SHP77 treated with DMSO at 0.1 percent for 48 hours (cell line): ENCODE measurements at places on chromosomes 3 and 15.
A peak's percentile ranks its signal among the peaks of the same experiment; 100 is the strongest.

DNA sequence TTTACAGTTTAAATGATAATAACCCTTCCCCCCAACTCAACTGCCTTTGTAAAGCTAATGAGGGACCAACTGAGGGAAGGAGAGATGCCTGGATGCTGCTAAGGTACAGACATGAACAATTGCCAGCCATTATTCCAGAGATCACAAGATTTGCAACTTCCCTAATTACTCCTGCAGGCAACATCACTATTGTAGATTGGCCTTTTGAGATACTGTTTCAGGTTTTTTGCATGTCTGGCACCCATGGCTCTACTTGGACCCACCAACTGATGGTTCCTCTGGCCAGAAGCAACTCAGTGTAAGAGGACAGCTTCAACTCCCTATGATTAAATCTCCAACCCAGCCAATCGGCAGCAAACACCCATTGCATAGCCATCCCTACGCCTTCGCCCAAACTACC is 478.7 kb downstream of the FHIT start:
- DNase-seq = no peak

- no peak for DNase-seq
Measured at GRCh38 chr3:115788921-115789470, 165.7 kb downstream of the GAP43 start.

DNA sequence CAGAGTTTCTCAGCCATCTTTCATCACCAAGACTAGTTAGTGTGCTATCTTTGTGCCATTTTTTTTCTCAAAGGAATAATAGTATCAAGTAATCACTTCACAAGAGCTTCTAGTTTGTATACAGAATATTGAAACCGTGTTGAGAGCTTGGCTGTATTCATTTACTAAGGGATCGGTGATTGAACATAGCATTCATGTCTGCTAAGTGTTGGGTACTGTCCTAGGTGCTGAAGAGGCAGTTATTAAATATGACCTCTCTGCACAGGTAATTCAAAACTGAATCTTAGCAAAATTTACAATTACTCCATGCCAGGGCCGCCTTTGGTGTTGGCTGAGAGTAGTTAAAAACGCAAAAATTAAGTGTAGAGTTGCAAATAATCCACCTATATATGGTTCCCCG is 355.3 kb upstream of the RORA start:
- DNase-seq = no peak

- DNase-seq = no peak
Measured at GRCh38 chr3:62373714-62374333, 474 bp upstream of the FEZF2 start.

DNA sequence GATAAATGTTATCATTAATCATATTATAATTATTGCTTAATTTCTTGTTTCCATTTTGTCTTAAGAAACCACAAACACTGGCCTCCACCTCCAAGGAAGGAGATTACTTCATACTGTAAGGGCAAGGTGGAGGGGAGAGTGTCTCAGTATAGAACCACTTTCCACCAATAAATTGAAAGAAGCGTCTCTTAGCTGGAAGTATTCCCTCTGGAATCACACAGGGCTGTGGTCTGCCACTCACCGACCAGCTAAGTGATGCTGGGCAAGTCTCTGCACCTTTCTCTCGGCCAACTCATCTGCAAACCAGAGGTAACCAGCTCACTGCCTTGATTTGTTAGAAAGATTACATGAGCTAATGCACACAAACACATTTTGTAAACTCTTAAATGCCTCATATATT is 63.1 kb downstream of the EIF4E3 start:
- no peak for DNase-seq

GRCh38 chr3:27669591-27669990 is 52.5 kb downstream of the EOMES start:
- no peak for DNase-seq

DNA sequence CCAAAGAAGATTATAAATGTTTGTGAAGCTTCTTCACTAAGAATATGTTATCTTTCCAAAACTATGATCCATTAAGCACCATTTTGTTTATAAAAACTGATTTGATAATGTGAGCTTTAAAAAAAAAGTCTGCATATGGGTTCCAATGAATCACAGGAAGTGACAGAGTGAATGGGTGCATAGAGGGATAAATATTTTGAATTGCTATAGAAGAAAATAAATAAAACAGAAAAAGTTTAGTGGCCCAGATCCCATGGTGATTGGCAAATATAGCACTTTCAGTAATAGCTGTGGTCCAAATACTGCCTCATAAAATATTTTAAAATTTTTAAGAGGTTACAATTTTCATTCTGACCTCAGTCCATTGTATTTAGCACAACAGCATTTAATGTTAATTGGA is 19.2 kb downstream of the CPA3 start:
- DNase-seq = no peak

- no peak for DNase-seq
Measured at GRCh38 chr3:152151216-152151876, 117.4 kb upstream of the MBNL1 start.

DNA sequence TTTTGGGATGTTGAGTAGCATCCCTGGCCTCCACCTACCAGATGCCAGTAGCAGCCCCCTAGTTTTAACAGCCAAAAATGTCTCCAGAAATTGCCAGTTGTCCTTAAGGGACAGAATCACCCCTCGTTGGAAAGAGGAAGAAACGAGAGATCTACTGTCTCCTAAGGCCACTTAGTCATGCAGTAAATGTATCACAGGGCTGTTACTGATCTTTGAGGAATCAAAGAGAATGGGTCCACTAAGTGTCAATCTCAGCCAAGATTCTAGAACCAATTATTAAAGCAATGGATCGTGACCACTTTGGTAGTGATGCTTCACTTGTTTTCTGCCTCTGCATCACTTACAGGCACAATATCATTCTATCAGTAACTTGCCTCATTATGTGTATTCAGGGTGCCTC is 26.4 kb downstream of the POLG start:
- no peak for DNase-seq

DNA sequence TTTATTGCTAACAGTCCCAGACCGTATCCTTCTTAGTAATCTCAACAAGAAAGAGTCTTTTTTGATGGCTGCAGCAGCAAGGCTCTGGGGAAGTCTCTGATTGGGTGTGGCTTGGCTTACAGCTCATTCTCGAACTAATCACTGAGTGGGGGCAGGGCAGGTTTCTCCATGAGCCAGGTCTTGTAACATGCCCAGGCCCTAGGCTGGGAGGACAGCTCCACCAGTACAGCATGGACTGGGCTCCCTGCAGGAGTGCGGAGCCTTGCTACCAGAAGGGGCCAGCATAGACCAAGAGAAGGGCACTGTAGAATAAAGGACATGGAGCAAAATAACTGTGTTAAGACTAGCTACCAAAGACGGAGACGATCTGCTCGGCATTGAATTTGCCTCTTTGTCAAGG is 7.2 kb downstream of the CD276 start:
- DNase-seq = no peak

DNA sequence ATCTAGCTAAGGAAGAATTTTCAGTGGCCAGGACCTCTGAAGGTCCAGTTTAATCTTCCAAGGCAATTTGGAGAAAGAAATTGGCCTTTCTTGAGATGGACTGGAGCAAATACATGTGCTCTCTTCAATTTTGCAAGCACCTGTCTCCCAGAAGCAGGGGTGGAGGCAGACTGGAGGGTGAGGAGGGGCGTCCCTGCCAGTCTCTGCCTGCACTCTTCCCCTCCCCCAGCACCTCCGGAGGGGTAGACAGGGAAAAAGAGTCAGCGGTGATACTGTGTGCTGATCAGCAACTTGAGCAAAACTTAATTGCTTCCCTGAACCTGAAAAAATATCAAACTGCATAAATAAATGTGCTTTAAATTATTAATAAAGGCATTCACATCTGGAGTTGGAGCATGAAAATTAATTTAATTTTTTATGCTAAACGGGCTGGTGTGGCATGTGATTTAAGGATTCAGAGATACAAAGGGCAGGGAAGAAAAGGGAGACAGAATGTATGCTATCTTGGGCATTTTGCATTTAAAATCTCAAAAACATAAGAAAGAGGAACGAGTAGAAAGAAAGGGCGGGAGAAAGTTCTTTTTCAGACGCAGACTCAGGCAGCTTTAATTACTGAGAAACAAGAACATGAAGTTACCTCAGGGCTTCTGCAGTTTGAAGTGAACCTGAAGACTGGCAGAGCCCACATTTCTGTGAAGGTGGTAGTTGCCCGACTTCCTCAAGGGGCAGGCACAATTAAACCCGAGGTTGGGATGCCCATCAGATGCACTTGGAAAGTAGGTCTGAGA is 319.7 kb downstream of the UACA start:
- no peak for DNase-seq

GRCh38 chr3:126927846-126928245 is 55.1 kb upstream of the PLXNA1 start:
- DNase-seq = no peak

DNA sequence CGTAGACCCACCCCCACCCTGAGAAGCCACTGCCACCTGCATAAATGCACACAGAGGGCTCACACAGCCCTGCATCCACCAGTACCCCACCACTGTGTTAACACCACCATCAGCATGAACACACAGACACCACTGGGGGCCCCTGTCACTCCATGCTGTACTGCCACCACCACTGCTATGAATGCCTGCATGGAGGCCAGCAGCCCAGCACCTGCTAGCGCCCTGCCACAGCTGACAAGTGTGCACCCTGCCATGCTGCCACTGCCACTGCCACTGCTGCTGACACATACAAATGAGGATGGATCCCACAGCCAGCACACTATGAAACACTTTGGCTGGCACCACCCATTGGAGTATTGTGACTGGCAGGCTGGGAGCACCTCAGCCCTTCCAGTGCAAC is 361.0 kb downstream of the TAFA4 start:
- no peak for DNase-seq

DNA sequence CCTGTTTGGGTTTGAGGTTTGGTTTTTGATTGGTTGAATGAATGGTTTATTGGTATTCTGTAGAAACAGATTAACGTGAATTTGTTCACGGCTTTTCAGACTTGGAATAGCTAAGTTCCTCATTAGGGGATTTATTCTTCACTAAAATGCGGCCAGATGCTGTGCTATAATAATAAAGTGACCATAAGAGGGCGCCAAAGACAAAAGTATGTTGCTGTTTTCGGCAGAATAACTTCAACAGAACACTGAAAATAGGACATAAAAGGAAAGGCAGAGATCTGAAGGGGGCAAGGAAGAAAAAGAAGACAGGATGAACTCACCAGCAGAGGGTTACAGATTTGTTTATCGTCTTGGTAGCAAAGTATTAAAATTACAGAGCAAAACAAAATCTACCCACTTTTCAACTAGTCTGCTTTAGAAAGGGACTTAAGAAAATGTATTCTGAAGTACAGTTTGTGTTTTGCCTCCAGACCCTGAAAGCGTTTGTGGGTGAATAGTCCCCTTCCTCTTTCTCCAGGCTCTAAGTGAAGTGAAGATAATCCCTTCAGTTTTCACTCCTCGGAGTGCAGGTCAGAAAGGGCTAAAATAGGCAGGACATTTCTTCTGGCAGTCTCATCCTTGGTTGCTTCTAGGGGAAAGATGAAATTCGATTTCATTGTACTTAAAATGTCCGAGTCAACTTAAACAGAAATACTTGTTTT is 147.6 kb downstream of the IL20RB start:
- peak; percentile 20 for DNase-seq

- DNase-seq = no peak
Measured at GRCh38 chr15:88040516-88040915, 216.0 kb downstream of the NTRK3 start.

GRCh38 chr3:88611826-88612326 is 462.1 kb downstream of the C3orf38 start:
- DNase-seq = peak; percentile 46

DNA sequence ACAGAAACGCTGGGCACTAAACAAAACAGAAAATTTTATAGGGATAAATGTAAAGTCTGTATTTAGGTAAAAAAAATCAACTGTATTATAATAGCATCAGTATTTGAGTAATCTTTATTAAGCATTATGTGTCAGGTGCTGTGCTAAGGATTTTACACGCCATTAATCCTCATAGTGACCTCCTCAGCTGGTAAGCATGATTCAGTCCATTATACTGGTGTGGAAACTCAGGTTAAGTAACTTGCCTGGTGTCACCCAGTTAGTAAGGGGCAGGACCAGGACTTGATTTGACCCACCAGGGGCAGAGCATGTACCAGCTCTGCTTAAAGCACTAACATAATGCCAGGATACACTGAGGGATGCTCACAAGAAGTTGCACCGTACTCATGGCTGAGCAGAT is 4.8 kb downstream of the MYO5C start:
- no peak for DNase-seq

GRCh38 chr3:11774296-11774877 is 72.3 kb downstream of the TAMM41 start:
- DNase-seq = peak; percentile 42

- no peak for DNase-seq
Measured at GRCh38 chr15:83973816-83974215, 261.8 kb upstream of the GOLGA6L4 start.

GRCh38 chr3:46693892-46694226 is 380 bp upstream of the ALS2CL start:
- no peak for DNase-seq

DNA sequence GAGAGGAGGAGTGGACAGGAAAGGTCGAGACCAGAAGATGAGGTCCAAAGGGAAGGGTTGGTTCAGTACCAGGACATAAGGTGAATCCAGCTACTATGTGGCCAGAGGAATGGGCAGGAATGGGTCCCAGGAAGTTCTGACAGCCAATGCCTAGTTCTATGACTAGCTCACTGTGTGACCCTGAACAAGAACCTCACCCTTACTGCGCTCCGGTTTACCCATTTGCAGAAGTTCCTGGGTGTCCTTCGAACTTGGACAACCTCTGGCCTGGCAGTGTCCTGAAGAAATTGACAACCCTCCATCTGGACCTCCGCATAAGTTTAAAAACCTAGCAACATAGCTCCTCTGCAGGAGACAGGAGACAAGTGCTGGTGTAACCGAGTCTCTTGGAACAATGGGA is 12.2 kb upstream of the PSTPIP1 start:
- DNase-seq = no peak

- no peak for DNase-seq
Measured at GRCh38 chr3:155747946-155748290, 3.0 kb upstream of the PLCH1 start.

- DNase-seq = no peak
Measured at GRCh38 chr3:47515864-47516319, 2.4 kb upstream of the ELP6 start.

DNA sequence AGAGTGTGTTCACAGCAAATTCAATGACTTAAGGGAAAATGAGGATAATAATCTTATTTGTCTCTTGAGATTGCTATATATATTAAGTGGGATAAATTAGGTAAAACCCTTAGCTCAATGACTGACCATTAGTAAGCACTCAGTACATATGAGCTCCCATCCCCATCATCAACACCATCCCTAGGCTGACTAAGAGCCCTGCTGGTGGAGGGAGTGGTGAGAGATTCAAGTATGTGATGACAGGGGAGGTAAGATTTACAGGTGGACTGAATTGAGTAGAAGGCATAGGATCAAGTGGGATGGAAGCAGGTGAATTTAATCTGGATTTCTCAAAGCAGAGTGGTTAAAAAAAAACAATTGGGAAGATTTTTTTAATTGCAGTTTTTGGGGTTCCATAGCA is 21.0 kb upstream of the LRRN1 start:
- DNase-seq = no peak

DNA sequence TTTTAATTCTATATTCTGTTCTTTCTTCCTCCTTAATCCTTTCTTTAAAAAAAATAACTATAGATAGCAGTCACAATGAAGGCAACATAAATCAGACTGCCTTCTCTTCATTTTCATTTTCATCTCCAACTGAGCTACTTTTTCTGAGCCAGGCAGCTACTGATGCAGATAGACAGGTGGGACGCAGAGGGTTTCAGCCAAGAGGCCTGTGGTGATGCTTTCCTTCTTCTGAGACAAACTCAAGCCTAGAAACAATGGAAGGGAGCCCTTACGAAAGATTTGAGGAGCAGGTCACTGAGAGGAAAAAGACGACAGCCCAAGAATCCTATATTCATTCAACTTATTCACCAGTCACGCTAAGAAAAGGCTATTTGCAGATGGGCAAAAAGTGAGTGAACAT is 220.0 kb upstream of the MLF1 start:
- DNase-seq = no peak
